A549 treated with dexamethasone at 1 μM for 4 hours (cell line): ENCODE measurements at places on chromosomes 1 and 21. TPM values are rescaled to one million over a fixed set of nuclear protein-coding genes. Genes with fewer than 3 reads are reported as not detected.

The MATN1 gene
- 0.06 to 0.18 TPM (median 0.08 TPM) in 4 of 5 replicates, not detected in the other for total RNA-seq

The OPRD1 gene
- 0.01 to 0.02 TPM (median 0.02 TPM) in 4 of 5 replicates, not detected in the other for total RNA-seq

The HTR6 gene
- total RNA-seq, result 0.08 to 0.28 TPM (median 0.19 TPM) in 5 replicates

The CKS1B gene
- 301 to 343 TPM (median 324 TPM) in 5 replicates for total RNA-seq

The PLA2G2A gene
- total RNA-seq, result not detected in 5 replicates

The EPB41 gene
- 4.1 to 6.1 TPM (median 5.6 TPM) in 5 replicates for total RNA-seq

The GBP4 gene
- 0.01 TPM in 1 of 5 replicates, not detected in the others for total RNA-seq
